Fibroblast of lung (primary cell): ENCODE measurements at places on chromosomes 5 and 9. TPM values are rescaled to one million over a fixed set of nuclear protein-coding genes. Genes with fewer than 3 reads are reported as not detected.

C9 gene
- under 0.01 and 0.33 TPM in 2 replicates for total RNA-seq

GRCh38 chr5:171390883-171391677 is 3.4 kb downstream of the NPM1 start:
- no peak for DNase-seq
- peaks cover 23% of the 10 kb centered on the region for H3K36me3 ChIP-seq
- H3K27ac ChIP-seq: no peak overlapping the region
- H3K27me3 ChIP-seq: no peaks in the 10 kb centered on the region

MARVELD2 gene
- 1.3 and 2.5 TPM in 2 replicates for total RNA-seq

DNA sequence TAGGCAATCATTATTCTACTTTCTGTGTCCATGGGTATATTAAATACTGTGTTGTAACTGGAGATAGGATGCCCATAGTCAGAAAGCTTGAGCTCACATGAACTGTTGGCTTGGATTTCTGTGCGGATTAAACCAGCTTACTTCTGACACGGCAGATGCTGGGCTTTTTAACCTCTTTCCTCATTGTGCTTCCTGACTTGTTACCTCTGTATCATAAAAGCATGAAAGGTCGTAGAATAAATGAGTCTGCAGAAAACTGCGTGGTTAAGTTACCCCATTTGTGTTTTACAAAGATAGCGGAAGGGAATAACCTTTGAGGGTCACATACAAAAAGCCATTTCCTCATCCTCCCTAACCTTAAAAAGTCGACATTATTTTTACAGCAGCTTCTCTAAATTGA is 199.5 kb upstream of the DMRT1 start:
- no peaks in the 10 kb centered on the region for H3K36me3 ChIP-seq
- DNase-seq: no peak
- H3K27me3 ChIP-seq: no peaks in the 10 kb centered on the region
- H3K4me1 ChIP-seq: no peaks in the 10 kb centered on the region
- no peak overlapping the region for H3K27ac ChIP-seq
- H3K4me3 ChIP-seq: no peak overlapping the region

ZNF354C gene
- 11.8 and 12.4 TPM in 2 replicates for total RNA-seq

PIP5KL1 gene
- total RNA-seq: 0.77 and 2.5 TPM in 2 replicates

DNA sequence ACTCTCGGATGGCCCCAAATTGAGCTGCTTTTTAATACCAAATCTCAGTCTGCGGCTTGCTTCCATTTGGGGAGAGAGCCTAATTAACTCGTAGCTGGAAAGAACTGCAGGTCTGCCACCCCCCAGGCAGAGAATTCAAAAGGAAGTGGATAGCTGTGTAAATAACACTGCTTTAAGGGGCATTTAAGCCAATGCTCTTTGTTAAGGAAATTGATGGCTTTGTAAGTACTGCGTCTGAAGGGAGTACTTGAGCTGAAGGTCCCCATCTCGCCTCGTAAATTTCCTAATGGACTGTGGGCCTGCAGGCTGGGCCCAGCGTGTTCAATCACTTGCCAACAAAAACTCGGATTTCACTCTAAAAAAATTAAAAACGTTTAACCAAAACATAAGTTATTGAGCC is 132.7 kb downstream of the PAPPA start:
- peak; percentile 27 for DNase-seq
- H3K4me1 ChIP-seq: peaks cover 6% of the 10 kb centered on the region
- no peak overlapping the region for H3K4me3 ChIP-seq
- no peaks in the 10 kb centered on the region for H3K36me3 ChIP-seq
- H3K27me3 ChIP-seq: no peaks in the 10 kb centered on the region

KIF4B gene
- total RNA-seq: under 0.01 TPM in 2 replicates

- H3K4me3 ChIP-seq: no peak overlapping the region
- no peaks in the 10 kb centered on the region for H3K36me3 ChIP-seq
- no peak overlapping the region for H3K27ac ChIP-seq
- no peak for DNase-seq
- no peaks in the 10 kb centered on the region for H3K4me1 ChIP-seq
Measured at GRCh38 chr5:148532969-148533670, 121.2 kb downstream of the HTR4 start.

- no peak overlapping the region for H3K4me3 ChIP-seq
- H3K36me3 ChIP-seq: no peaks in the 10 kb centered on the region
- H3K27me3 ChIP-seq: no peaks in the 10 kb centered on the region
- no peak overlapping the region for H3K27ac ChIP-seq
Measured at GRCh38 chr5:98258939-98259338, 514.5 kb upstream of the RGMB start.

DNA sequence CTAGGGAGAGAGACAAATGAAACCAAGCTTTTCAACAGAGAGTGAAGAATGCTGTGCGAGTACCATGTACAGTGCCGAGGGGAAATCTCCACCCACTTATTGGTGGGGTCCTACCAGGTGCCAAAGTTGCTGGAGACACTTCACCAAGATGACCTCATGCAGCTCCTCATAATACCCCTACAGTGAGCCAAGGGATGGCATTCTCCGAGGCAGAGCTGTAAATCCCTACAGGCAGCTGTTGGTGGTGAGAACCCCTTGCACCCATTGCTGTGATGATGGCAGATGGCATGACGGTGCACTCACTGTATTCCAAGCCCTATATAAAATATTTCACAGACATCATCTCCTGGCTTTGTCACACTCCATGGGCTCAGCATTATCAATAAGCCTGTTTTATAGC is 464.9 kb downstream of the SPOCK1 start:
- H3K4me3 ChIP-seq: no peak overlapping the region
- no peaks in the 10 kb centered on the region for H3K27me3 ChIP-seq
- H3K36me3 ChIP-seq: no peaks in the 10 kb centered on the region
- H3K27ac ChIP-seq: no peak overlapping the region
- DNase-seq: no peak

DNA sequence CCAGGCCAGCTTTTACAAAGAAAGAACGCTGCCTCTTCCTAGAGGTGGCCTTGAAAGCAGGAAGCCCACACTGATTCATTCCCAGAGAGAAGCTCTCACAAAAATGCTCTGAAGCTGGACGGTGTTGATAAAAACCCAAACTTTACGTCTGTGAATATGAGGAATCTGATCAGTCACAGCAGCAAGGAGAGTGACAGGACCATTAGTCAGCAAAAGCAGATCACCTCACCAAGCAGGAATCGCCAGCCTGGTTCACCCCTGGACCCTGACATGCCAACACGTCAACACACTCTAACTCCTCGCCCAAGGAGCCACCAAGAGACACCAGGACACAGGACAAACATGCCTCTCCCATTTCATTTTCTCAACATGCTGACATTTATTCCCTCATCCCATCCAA is 70.6 kb upstream of the ZNF622 start:
- no peak for DNase-seq
- peaks cover 3% of the 10 kb centered on the region for H3K27me3 ChIP-seq
- peaks cover 13% of the 10 kb centered on the region for H3K4me1 ChIP-seq
- H3K27ac ChIP-seq: no peak overlapping the region
- H3K36me3 ChIP-seq: no peaks in the 10 kb centered on the region

SOX30 gene
- total RNA-seq: under 0.01 TPM in 1 of 2 replicates, not detected in the other

TMEM171 gene
- total RNA-seq: under 0.01 and 0.83 TPM in 2 replicates

DNA sequence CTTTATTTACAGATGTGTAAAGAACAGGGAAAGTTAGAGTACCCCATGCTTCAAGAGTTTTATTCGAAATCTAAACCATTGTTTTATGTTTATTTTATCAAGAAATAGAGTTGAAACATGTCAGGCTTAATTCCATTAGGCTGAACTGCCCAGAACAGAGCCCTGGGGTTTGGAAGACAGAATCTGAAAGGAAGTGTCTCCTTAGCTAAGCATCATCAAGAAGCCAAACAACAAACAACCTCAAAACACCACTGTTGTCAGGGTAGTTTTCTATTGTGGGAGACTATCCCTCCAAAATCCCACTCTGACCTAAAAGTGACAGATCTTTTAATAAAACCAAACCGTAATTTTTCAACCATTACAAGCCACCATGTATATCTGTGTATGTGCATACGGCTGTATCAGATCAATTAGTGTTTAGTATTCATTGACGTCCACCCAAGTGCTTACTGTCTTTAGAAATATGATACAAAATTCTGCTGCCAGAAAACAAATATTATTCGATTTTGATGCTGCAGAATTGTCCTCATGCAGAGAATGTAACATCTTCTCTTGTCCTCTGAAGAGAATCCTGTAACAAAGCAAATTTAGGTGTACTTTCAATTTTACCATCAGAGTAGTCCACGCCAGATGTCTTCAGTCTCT is 271.9 kb upstream of the TMEM161B start:
- H3K36me3 ChIP-seq: no peaks in the 10 kb centered on the region
- no peaks in the 10 kb centered on the region for H3K27me3 ChIP-seq
- DNase-seq: no peak
- no peak overlapping the region for H3K4me3 ChIP-seq
- no peak overlapping the region for H3K27ac ChIP-seq

DAB2 gene
- total RNA-seq: 161 and 217 TPM in 2 replicates

PLCXD3 gene
- 0.26 and 1.3 TPM in 2 replicates for total RNA-seq

DNA sequence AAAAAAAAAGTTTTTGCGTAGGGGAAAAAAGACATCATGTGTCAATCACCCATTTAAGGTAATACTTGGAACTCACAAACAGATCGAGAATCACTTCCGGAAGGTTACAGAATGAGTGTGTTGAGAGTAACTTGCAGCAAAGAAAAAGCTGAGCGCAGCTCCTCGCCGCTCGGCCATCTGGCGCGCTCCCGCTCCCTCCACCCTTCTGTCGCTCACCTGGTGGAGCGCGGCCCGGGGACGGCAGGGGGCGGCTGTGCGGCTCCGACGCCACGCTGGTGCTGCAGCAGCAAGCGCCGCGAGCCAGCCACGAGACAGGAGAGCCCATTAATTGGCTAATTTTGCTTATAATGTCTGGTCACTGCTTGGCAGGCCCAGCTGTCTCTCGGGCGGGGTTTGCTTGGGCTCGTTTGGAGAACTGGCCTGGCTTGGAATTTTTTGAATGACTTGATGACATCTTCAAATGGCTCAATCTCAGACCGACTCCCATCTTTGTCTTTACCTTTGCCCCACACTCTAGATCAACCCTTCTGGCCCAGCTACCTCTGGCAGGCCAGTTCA is 601.8 kb downstream of the CCDC171 start:
- no peaks in the 10 kb centered on the region for H3K27me3 ChIP-seq
- H3K4me1 ChIP-seq: no peaks in the 10 kb centered on the region
- H3K4me3 ChIP-seq: no peak overlapping the region
- DNase-seq: peak; percentile 37
- H3K27ac ChIP-seq: no peak overlapping the region

DNA sequence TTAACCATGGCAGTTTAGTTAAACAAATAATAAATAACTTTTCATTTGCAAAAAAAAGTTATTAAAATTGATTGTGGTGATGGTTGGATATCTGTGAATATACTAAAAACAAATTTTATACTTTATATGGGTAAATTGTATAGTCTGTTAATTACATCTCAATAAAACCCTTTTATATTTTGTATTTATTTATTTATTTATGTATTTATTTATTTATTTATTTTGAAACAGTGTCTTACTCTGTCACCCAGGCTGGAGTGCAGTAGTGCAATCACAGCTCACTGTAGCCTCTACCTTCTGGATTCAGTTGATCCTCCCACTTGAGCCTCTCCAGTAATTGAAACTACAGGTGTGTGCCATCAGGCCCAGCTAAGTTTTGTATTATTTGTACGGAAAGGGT is 52.4 kb downstream of the OTP start:
- no peaks in the 10 kb centered on the region for H3K36me3 ChIP-seq
- H3K4me3 ChIP-seq: no peak overlapping the region
- DNase-seq: no peak
- no peak overlapping the region for H3K27ac ChIP-seq
- H3K4me1 ChIP-seq: no peaks in the 10 kb centered on the region

PCDHGC4 gene
- 1.5 and 3.0 TPM in 2 replicates for total RNA-seq

GRCh38 chr5:178790371-178790770 is 59.9 kb upstream of the ZNF354A start:
- DNase-seq: no peak
- H3K27ac ChIP-seq: no peak overlapping the region
- no peaks in the 10 kb centered on the region for H3K27me3 ChIP-seq

DNA sequence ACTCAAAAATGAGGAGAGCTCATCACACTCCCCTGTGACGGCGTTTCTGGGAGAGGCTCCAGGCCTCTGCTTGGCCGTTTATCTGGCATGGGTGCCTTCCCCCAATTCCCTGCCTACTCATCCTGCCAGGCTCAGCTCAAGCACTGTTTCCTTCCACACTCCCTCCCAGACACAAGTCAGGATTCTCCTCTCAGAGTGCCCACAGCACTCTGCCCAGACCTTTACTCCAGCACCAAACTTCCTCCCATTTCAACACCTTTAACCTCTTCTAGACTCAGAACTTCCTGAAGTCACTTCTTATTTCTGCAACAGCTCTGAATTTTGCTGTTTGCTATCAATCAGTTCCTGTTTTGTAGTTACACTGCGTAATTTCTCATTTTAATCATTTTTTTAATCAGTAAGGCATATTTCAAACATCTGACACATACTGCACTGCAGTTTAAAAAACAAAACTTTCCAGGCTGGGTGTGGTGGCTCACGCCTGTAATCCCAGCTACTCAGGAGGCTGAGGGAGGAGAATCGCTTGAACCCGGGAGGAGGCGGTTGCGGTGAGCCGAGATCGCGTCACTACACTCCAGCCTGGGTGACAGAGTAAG is 16.0 kb downstream of the TRMO start:
- H3K36me3 ChIP-seq: no peaks in the 10 kb centered on the region
- no peak for DNase-seq
- H3K4me1 ChIP-seq: no peaks in the 10 kb centered on the region
- no peak overlapping the region for H3K27ac ChIP-seq

PCDHA4 gene
- total RNA-seq: 0.51 and 1.2 TPM in 2 replicates

NUDT2 gene
- 21.8 and 47.1 TPM in 2 replicates for total RNA-seq

SH2D3C gene
- total RNA-seq: 0.26 TPM in 1 of 2 replicates, not detected in the other

DNA sequence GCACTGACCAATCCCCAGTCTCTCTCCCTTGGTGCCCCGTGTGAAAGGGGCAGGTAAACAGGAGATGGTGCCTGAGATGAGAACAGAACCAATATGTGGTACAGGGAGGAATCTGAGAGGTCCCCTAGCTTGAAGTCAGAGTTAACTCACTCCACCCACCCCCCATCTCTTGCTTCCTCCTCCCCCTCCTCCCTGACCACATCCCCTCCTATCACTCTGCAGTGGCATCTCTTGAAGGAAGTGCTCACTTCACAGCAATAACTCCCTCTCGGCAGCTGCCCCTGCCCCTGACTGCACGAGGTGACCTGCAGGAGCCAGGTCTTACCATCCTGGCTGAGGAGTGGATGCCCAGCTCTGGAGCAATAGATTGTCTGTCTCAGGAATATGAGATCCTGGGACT is 224.0 kb downstream of the GAS1 start:
- no peaks in the 10 kb centered on the region for H3K27me3 ChIP-seq
- H3K4me1 ChIP-seq: peaks cover 15% of the 10 kb centered on the region
- no peaks in the 10 kb centered on the region for H3K36me3 ChIP-seq
- no peak overlapping the region for H3K4me3 ChIP-seq
- no peak for DNase-seq

SPATA31E1 gene
- not detected in 2 replicates for total RNA-seq

- no peaks in the 10 kb centered on the region for H3K4me1 ChIP-seq
- H3K27me3 ChIP-seq: no peaks in the 10 kb centered on the region
Measured at GRCh38 chr5:41270423-41271251, 57.3 kb upstream of the C6 start.

GABRA1 gene
- not detected in 2 replicates for total RNA-seq

GRCh38 chr5:102961671-102962070 is 158.3 kb downstream of the GIN1 start:
- H3K4me3 ChIP-seq: no peak overlapping the region
- no peaks in the 10 kb centered on the region for H3K36me3 ChIP-seq
- peaks cover 10% of the 10 kb centered on the region for H3K4me1 ChIP-seq
- DNase-seq: no peak
